ENCODE measurements at places on chromosomes 4 and X. TPM values are rescaled to one million over a fixed set of nuclear protein-coding genes. Genes with fewer than 3 reads are reported as not detected.

- DNase-seq: no peak
These were observed 179.2 kb downstream of the TBCK start for GRCh38 chr4:106136777-106137331.

- DNase-seq: no peak
These were observed 5.5 kb upstream of the XIAP start for GRCh38 chrX:123854329-123854728.

GRCh38 chrX:118702741-118703140 lies 24.7 kb upstream of the IL13RA1 start:
- DNase-seq: no peak

DNA sequence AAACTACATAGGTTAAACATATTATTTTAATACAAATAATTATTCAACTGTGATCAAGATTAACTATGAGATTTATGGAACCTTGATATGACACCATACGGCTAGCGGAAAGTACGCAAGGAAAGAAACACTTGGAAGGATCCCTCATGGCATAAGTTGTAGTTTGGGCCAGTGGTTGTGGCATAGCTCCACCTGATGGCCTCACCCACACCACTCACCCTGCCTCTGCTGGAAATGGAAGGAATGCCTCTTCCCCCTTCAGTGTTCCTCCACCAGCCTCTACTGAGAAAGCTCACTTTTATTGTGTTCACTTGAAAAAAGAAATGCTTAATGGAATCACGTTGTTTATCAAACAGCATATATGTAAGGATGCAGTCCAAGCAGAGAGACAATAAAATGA lies 86.4 kb downstream of the BMP15 start:
- DNase-seq: no peak

- peak; percentile 51 for DNase-seq
These were observed 43.8 kb downstream of the RGS12 start for GRCh38 chr4:3336382-3337356.

DNA sequence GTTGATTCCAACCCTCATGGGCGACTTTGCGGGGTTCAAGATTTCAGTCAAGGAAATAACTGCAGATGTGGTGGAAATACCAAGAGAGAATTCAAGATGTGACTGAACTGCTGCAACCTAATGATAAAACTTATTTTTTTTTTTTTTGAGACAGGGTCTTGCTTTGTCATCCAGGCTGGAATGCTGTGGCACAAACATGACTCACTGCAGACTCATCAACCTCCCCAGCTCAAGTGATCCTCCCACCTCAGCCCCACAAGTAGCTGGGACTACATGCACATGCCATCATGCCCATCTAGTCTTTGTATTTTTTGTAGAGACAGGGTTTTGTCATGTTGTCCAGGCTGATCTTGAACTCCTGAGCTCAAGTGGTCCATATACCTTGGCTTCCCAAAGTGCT lies 19.5 kb upstream of the WDFY3 start:
- DNase-seq: no peak

- no peak for DNase-seq
These were observed 32.8 kb upstream of the PPARGC1A start for GRCh38 chr4:23922541-23923111.

DNA sequence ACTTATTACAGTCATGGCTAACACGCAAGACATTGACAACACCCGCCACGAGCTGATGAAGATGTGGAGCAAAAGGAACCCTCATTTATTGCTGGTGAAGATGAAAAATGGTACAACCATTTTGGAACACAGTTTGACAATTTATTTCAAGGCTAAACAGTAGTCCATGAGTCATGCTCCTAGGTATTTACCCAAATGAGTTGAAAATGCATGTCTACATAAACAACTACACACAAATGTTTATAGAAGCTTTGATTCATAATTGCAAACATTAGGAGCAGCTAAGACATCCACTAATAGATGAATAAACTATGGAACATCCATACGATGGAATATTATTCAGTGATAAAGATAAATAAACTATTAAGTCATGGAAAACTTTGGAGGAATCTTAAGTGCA lies 580.1 kb downstream of the RAPGEF2 start:
- no peak for DNase-seq

GRCh38 chr4:151429957-151430570 lies 21.1 kb downstream of the FHIP1A start:
- DNase-seq: no peak

DNA sequence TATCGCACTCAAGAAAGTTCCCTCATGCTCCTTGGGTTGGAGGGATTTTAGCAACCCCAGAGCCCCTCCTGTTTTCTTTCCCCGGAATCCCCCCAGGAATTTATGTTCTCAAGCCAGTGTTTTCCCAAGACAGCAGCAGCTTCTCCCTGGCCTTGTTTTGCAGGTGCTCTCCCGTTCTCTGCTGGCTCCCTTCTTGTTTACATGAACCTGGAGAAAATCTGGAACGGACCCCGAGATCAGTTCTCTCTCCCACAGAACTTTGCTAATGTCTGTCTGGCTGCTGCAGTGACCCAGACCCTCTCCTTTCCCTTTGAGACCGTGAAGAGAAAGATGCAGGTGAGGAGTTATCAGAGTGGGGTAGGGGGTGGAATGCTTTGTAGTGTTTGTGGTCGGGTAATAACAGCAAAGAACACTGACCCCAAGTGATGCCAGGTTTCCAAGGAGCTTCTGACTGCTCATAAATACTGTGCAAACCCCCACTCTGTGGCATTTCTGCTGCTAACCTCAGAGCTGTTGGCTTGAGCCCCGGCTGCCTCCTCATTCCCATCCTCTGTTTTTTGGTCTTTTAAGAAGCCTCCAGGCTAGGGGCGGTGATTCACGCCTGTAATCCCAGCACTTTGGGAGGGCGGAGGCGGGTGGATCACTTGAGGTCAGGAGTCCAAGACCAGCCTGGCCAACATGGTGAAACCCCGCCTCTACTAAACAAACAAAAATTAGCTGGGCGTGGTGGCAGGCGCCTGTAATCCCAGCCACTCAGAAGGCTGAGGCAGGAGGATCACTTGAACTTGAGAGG lies 11.1 kb downstream of the SLC25A43 start:
- DNase-seq: no peak

DNA sequence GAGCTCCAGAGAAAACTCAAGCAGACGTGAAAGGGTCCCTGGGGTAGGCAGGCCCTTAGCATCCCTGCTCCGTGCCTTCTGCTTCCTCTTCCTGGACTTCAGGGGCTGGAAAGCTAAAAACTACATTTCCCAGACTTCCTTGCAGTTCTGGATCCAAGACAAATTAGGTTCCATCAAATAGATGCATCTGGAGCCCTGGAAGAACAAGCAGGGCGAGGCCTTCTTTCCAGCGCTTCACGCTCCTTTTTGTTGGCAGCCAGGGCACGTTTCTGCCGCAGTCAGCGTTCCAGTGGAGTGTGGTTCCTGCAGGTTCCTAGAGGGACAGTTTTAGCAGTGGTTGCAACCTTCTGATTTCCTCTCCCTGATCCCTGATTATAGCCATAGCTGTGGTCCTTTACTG lies 53.6 kb upstream of the MSX1 start:
- DNase-seq: no peak

DNA sequence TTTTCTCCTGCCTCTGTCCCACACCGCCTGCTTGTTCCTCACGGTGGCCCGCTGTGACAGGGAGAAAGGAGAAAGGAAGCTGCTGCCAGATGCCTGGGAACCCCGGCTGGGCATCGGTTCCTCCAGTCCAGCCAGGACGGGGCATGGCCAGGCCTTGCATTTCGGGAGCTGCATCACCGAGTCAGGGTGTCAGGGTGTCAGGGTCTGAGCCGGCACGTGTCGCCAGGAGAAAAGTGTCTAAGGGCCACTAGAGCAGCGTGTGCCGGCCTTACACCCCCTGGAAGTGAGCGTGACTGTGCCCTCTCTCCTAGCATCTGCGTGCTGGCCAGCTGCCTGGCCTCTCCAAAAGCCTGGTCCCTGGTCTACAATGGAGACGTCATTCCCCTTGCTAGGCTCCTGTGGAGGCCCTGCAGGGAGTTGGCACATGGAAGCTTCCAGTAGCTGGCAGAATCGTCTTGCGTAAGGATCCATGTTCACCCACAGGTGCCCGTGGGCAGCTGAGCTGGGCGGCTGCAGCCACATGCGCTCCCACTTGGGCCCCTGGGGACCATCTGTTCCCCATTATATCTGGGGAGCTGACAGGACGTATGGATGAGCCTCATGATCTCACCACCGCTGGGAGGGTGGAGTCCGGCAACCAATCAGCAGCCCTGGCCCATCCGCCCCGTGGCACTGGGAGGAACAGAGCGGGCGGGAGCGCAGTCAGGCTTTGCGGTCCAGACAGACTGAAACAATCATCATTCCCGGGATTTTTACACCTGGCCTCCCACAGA lies 39.9 kb upstream of the HMX1 start:
- DNase-seq: no peak

GRCh38 chrX:68997911-68998310 lies 167.3 kb downstream of the PJA1 start:
- DNase-seq: peak; percentile 70

DNA sequence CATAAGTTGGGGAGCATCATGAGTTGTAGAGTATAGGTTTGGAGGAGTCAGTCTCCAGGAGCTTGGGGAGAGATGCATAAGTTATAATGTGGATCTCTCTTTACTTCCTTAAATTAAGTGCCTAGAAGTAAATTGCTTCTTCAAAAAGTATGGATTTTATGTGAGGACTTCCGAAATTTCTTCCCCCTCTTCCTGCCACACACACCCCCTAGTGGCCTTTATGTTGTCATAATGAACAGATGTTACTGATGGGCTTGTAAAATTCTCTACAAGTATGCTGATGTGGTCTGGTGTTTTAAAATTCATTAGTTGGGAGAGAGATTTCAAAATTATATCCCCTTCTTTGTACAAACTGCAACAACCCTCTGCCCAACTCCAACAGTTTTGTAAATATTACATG lies 2.3 kb upstream of the METTL14 start:
- DNase-seq: no peak

DNA sequence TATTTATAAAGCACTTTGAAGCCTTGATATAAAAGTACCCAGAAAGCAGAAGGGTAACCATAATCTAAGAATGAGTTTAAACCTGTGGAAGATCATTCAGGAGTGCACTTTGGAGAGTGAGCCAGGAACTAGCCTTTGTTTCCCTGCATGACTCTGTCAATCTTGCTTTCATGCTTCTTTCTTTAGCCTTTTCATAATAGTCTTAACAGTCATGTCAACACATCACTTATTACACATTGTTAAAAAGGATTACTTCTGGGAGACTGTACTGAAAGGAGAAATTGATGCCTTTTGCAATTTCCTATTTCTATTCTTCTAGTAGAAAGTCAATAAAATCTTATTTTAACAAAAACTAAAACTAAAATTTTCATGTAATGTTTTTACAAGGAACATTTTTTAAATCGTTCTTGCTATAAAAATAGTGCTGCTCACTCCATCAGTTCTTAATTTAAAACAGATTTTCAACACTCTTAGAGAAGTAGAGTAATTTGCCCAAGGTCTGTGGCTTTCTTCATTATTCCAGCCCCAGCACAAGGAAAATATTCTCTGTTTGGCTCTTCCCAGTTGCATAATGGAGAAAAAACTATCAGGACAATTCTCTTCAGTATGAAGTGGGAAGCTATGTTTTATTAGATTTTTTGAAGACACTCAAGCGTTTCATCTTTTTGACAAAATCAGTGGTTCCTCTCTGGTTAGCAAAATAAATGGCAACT lies 35.4 kb upstream of the SPP1 start:
- no peak for DNase-seq

- peak; percentile 19 for DNase-seq
These were observed 128.3 kb downstream of the MAGEE1 start for GRCh38 chrX:76555816-76556215.

GRCh38 chrX:10158279-10159144 lies 1.7 kb downstream of the CLCN4 start:
- peak; percentile 37 for DNase-seq

GRCh38 chr4:122548452-122548851 lies 72.4 kb downstream of the IL21 start:
- DNase-seq: no peak

DNA sequence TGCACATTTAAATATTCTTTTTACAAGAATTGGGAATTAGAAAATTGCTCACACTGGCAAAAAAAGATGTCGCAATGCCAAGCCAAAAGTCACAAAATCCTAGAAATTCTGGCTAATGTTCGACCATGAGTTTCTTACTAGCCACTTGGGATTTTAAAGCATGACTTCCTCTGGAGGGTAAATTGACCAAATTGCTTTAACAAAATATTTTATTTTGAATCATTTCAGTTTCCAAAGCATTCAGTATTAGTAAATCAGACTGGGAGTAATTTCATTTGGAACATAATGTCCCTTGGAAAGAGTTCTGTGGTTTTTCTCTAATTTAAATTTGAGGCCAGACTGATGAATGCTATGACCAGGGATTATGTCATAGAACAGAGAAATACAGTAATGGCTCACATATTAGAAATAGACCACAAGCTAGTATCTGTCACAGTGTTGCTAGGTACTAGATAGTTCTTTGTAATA lies 7.6 kb upstream of the CXCL5 start:
- no peak for DNase-seq

DNA sequence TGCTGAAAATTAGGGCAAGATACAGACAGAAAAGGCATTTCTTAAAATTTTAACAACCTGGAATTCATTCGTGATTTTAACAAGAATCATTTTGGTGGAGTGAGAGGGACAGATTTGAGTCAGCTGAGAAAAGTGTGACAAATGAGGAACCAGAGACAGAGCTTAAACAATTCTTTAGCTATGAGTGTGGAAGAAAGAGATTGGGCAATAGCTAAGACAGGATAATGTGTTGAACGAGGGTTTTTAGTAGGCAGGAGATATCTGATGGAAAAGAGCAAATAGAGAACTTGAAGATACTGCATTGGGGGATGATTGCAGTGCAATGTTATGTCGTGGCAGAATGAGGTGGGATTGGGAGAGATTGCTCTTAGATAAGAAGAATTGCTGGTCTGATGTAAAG lies 164.2 kb upstream of the SPRY1 start:
- DNase-seq: peak; percentile 10

Gene ANXA5
- 529 TPM for total RNA-seq

Gene POU3F4
- total RNA-seq: not detected

Gene DCTD
- total RNA-seq: 106 TPM

Gene UBQLN2
- 25.3 TPM for total RNA-seq

Gene SATL1
- total RNA-seq: not detected

Gene HERC5
- total RNA-seq: 0.91 TPM

Gene MAN2B2
- total RNA-seq: 15.7 TPM

Gene ADGRL3
- not detected for total RNA-seq

Gene PAGE2
- total RNA-seq: not detected

Gene MAGEH1
- 15.1 TPM for total RNA-seq

Gene SRPK3
- 0.40 TPM for total RNA-seq

Gene AREG
- 0.55 TPM for total RNA-seq

Gene SCML2
- total RNA-seq: 2.7 TPM

Gene HTN1
- total RNA-seq: not detected

Data from endothelial cell of umbilical vein (primary cell).